ENCODE measurements at places on chromosomes 4 and X. TPM values are rescaled to one million over a fixed set of nuclear protein-coding genes. Genes with fewer than 3 reads are reported as not detected.

- no peak for DNase-seq
Observed at GRCh38 chr4:20538905-20539304, 161.4 kb upstream of the PACRGL start.

- DNase-seq, result no peak
Observed at GRCh38 chr4:41796545-41797210, 48.2 kb upstream of the PHOX2B start.

GRCh38 chrX:120111611-120112010 lies 4.1 kb downstream of the RHOXF1 start:
- no peak for DNase-seq

- no peak for DNase-seq
Observed at GRCh38 chr4:150096625-150097024, 18.4 kb downstream of the DCLK2 start.

The TNMD gene
- total RNA-seq, result not detected

- no peak for DNase-seq
Observed at GRCh38 chr4:38046727-38047489, 86.7 kb downstream of the PTTG2 start.

GRCh38 chr4:53511014-53511413 lies 80.3 kb downstream of the LNX1 start:
- no peak for DNase-seq

DNA sequence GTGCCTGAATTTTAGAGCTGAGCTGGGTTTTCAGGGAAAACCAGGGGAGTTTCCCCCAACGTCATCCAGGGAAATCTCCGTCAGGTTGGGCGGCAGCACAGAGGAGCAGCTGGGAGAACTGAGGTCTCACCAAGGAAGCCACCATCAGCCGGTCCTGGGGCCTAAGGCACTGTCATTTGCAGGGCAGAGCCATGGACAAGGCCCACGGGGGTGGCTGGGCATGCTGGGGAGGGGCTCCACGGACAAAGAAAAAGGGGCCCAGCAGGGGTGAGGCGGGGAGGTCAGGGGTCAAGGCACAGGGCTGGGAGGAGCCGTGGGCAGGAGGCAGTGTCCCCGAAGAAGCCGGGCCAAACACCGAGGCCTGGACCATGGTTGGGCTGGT lies 109.8 kb downstream of the HMX1 start:
- DNase-seq, result no peak

The DIPK2B gene
- not detected for total RNA-seq

The SMR3B gene
- not detected for total RNA-seq

The CASP6 gene
- total RNA-seq, result 37.5 TPM

The ADH7 gene
- not detected for total RNA-seq

- DNase-seq, result no peak
Observed at GRCh38 chrX:46737462-46737861, 21.5 kb downstream of the SLC9A7 start.

The OGT gene
- 64.9 TPM for total RNA-seq

The P2RY4 gene
- not detected for total RNA-seq

The FGFBP2 gene
- total RNA-seq, result 0.20 TPM

The WAS gene
- 0.84 TPM for total RNA-seq

The SH3BP2 gene
- total RNA-seq, result 22.0 TPM

The NXF3 gene
- 0.10 TPM for total RNA-seq

The APELA gene
- not detected for total RNA-seq

The TLR10 gene
- not detected for total RNA-seq

DNA sequence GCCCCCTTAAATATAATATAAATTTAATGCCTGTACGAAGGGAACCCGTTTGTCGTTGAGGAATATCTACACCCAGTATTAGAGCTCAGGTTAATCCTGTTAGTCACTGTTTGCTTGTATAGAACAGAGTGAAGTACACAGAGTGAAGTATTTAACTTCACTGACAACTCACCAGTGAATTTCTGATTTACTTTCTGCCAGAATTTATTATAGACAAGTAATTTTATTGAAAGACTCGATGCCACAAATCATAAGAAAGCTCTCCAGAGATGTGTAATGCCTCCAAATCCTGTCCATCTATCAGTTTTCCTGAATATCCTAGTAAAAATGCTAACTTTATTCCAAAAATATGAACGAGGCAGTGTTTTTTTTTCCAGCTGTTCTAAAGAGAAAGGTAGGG lies 1.6 kb downstream of the GAB1 start:
- DNase-seq, result no peak

The DOK7 gene
- total RNA-seq, result not detected

GRCh38 chrX:16695079-16695676 lies 17.3 kb downstream of the CTPS2 start:
- DNase-seq, result peak; percentile 51

The GPR173 gene
- 2.4 TPM for total RNA-seq

GRCh38 chr4:175953960-175954521 lies 111.6 kb upstream of the WDR17 start:
- no peak for DNase-seq

DNA sequence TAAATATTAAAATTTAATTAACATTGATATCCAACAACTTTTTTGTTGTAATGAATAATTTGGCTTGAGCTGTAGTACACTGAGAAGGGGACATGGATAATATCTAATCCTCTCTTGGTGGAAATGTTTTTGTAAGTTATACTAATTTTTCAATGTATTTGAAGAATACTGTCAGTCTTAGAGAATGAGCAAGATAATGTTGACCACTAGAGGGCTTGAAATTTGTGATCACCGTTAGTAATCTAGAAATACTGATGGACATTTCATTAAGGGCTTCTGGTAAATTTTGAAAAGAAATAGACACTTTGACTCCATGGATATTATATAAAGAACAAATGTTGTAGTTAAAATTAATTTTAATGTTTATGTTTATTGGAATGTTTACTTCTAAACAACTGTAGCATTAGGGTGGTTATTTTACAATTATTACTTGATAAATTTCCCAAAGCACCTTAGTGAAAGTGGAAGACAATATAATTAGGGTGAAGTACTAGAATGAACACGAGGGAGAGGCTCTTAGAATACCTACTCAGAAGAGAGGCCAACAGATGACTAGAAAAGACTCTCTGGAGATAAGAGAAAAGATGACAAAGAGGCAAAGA lies 20.0 kb upstream of the CAMK2D start:
- peak; percentile 28 for DNase-seq
